ENCODE measurements at places on chromosomes 5 and 9.

- DNase-seq: no peak
Observed at GRCh38 chr5:66542711-66543110, 53.5 kb upstream of the MAST4 start.

DNA sequence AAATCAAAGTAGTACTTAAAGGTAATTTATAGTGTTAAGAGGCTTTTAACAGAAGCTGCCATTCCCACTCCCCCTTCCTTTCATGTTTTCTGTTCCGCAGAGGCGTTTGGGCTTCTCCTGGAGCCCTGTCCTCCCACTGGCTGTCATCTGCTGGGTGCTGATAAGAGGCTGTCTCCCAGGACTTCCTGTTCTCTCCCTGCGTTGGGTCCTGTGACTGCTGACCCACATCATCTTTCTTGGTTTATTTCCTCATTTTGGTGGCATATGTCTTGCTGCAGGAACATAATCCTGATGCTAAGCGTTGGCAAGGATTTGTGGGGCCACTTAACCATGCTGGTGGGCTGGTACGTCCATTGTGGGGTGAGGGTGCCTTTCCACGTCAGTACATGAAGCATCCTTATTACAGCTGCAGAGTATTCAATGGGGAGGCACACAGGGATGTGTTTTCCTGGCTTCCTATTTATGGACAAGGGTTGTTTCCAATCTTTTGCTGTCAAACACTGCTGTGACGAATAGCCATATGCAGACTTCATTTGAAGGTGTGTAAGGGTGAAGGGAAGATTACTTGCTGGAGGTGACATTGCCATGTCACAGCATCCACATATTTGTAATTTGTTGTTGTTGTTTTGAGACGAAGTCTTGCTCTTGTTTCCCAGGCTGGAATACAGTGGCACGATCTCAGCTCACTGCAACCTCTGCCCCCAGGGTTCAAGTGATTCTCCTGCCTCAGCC lies 22.3 kb upstream of the RNF130 start:
- DNase-seq: no peak

- DNase-seq: no peak
Observed at GRCh38 chr9:97900103-97900737, 22.1 kb downstream of the TRMO start.

DNA sequence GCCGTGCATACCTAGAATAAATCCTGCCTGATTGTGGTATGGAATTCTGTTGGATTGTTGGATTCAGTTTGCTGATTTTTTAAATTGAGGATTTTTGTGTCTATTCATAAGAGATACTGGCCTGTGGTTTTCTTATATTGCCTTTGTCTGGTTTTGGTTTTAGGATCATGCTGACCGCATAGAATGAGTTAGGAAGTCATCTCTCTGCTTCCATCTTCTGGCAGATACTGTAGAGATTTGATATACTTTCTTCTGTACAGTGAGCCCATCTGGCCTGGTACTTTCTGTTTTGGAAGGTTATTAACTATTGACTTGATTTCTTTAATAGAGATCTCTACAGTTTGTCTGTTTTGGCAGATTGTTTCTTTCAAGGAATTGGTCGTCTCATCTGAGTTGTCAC lies 14.7 kb downstream of the CEP72 start:
- no peak for DNase-seq

DNA sequence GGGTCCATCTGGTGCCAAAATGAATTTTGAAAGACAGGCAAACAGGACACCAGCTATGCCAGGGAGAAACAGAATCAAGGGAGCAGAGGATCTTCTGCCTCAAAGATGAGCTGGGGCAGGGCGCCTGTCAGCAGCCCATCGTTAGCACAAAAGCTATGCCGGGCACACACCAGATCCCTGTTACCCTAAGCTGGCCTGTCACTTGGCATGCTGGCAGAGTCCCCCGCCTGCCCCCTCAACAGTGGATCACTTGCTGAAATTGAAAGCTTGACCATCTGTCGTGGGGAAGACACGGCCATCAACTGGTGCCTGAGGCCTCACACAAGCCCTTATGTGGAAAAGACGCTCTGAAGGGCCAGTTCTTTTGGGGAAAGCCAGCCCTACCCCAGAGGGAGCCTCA lies 256.4 kb downstream of the EBF1 start:
- no peak for DNase-seq

DNA sequence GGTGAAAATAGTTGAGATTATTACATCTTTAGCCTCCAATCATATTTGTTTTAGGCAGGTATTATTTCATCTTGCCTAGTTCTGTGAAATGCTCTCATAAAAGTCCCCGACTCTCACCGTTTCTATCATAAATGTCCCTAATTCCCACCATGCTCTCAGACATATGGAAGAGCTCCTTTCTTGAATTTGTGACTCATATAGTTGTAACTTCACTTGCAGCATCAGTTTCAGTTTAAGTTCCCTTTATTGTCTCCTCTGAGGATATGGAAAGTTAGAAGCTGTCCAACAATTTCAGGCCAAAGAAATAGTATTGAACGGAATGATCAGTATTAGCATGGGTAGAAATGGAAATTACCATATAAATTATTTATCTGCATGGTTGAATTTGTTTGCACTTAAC lies 187.5 kb upstream of the NR4A3 start:
- no peak for DNase-seq

DNA sequence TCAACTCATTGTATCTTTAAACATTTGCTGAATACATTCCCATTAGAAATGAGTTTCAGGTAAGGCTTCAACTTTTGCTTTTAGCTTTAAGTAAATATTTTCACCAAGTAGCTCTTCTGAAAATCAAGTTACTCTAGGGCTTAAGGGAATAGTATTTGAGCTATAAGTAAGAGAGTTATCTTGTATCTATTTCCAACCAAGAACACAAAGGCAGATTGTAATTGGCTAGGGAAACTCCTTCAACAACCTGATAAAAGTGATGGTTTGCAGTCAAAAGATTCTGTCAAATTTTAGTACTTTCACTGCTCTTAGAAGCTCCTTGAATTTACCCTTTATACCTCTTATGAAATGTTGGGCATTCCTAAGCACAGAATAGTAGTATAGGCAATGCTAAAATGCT lies 13.0 kb downstream of the ELL2 start:
- DNase-seq: no peak

DNA sequence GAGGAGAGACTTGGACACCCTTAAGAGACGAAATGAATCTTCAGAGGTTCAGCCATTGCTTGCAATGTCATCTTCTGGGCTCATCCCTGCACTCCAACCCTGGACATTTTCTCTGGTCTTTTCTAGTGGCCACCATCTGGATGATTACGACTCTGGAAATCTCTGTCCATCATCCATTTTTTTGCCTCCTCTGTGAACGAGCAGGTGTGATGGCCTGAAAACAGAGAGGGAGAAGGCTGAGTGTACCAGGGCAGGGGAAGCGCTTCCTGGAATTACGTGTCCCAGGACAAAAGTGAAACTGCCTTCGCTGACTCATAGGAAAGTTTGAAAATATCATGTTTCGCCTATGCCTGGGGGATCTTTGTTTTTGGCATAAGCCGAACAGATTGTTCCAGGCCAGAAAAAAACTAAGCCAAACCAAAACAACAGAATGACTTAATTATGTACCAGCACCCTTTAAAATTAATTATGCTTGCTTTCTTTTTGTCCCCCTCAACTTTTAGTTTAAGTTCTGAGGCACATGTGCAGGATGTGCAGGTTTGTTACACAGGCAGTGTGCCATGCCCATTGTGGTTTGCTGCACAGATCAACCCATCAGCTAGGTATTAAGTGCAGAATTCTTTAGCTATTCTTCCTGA lies 31.9 kb downstream of the ANKRD33B start:
- no peak for DNase-seq

GRCh38 chr5:75049456-75050351 lies 2.7 kb downstream of the GCNT4 start:
- no peak for DNase-seq

DNA sequence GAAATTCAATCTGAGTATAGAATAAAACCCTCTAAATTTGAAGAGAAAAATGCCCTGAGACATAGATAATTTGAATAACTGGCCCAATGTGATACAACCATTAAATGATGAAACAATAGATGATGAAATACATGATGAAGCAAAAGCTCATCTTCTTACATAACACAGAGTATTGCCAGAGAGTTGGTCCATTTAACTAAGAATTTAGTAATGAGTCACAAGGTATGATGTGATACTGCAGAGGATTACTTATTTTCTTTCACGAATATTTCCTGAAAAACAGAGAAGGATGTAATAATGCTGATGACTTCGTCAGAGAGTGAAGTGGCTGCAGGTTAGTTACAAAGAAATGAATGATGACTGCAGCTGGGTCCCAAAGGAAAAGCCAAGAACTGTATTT lies 379.3 kb downstream of the CDH12 start:
- DNase-seq: no peak

GRCh38 chr5:111776913-111777781 lies 20.2 kb upstream of the NREP start:
- DNase-seq: no peak

DNA sequence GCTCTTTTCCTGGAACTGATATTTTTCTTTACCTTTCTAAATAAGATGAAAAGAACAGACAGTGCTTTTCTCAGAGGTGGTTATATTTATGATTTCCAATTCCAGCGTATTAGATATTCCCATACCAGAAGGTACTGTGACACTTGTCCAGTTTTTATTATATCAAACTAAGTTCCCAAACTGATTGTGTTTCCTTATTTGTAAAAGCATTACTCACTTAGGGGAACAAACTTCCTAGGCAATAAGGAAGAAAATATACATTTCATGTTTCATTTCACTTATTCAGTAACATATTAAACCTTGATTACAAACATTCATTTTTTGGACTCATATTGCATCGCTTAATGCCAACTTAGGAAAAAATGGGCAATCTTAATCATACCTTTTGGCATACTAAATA lies 1480.0 kb upstream of the NUDT12 start:
- no peak for DNase-seq

DNA sequence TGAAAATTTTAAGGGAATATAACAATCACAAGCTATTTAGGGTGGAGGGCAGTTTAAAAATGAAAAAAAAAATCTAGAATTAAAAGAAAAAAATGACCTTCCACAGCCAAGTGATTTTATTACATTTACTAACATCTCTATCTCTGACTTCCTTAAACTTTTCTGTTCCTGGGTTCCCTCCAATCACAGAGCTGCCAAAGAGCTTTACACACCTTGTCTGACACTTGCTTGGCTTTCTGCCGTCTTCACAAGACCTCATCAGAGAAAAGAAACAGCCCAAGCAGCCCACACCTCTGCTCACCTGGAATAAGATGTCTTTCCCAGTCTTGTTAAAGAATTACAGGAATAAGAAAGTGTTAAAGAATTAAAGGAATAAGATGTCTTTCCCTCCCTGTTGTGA lies 38.9 kb downstream of the PSMB7 start:
- no peak for DNase-seq

GRCh38 chr5:166014256-166014655 lies 2277.2 kb upstream of the WWC1 start:
- DNase-seq: no peak

GRCh38 chr5:172599204-172599567 lies 41.9 kb upstream of the NEURL1B start:
- DNase-seq: no peak

Measured in NCI-H187 (cell line).